ENCODE measurements at places on chromosomes 2 and 18.

DNA sequence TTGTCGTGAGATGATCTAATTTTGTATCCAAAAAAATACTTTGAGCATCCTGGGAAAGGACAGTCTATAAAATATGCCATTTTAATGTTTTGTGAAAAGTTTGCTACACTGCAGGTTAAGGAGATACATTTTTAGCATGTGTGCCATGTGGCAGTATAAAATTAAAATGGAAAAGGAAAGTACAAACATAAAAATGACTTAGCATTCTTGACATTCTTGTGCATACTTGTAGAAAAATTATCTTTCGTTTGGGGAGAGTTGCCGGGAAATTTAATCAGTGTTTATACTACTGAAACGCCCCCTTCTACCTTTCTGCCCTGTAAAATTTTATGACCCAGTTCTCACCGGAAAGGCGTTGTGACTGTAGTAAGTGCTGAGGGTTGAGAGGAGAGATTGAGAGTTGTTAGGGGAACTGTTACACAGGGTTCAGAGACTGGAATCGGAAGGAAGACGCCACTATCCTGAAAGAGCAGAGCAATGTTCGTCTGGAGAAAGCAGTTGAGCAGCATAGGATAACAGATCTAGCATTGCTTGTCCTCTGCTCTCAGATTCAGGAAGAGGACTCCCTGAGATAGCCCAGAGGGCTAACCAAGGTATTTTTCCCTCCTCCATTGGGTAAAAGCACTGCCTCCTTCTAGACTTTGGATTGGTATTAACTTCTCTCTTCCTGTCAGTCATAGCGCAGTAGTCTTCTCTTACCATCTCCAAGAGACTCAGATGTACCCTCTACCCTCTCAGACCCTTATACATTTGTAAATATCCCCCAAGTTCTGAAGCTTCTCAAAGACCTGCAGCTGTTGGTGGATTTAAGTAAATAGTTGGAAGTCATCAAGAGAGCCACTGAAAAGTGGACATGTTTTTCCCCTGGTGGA lies 2.7 kb downstream of the CDH20 start:
- DNase-seq: no peak

DNA sequence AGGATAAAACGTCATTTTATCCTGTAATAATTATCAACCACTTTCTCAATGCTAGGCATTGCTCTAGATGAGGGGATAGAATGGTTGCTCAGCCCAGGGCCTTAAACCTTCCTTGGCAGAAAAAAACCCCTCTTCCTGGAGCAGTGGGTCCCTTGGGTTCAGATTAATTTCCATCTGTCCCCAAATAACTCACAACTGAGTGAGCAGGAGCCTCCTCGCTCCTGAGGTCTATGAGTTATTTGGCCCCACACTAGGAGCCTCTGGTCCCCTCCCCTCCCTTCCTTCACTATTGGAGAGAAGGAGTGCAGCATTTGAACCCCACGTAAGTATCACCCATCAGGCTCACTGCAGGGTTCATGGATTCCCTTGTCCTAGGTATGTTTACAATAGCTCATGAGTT lies 157.5 kb upstream of the FHL2 start:
- no peak for DNase-seq

GRCh38 chr2:121855510-121855909 lies 100.1 kb downstream of the TSN start:
- DNase-seq: no peak

- no peak for DNase-seq
These were observed 19.9 kb downstream of the SLC38A11 start for GRCh38 chr2:164935118-164936101.

- DNase-seq: no peak
These were observed 51.0 kb downstream of the FAM168B start for GRCh38 chr2:131042148-131042775.

- no peak for DNase-seq
These were observed 49.3 kb downstream of the SLC39A10 start for GRCh38 chr2:195706161-195706900.

GRCh38 chr2:76274160-76274559 lies 563.4 kb upstream of the GCFC2 start:
- no peak for DNase-seq

GRCh38 chr2:84302513-84303412 lies 156.3 kb downstream of the SUCLG1 start:
- no peak for DNase-seq

GRCh38 chr18:11518788-11519685 lies 90.4 kb upstream of the SLC35G4 start:
- peak; percentile 44 for DNase-seq

GRCh38 chr2:177817300-177817699 lies 255.3 kb downstream of the PDE11A start:
- DNase-seq: no peak

DNA sequence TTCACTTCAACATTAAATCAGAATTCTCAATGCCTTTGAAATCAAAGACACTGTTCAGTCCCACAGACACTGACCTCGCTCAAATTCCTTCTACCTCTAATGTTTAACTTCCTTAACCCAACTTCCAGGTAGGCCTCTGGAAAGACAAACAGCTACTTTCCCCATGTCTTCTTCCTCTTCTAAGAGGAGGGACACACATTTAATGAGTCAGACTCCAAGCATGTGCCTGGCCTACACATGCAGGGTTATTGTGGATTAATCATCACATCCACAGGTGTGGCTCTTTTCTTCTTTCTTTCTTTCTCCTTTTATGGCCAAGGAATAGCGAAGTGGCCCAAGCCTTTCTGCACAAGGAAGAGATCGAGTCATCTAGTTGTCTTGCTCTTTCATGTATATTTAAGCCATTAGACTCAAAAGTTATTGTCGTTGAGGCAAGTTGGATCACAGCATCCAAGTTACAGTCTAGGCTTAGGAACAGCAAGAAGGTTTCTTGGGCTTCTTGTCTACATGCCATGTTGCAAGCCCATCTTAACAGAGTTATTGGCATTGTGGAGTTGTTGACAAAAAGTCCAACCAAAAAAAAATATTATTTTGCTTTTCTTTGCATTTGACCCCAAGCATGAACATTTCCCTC lies 387.8 kb downstream of the IRS1 start:
- no peak for DNase-seq

DNA sequence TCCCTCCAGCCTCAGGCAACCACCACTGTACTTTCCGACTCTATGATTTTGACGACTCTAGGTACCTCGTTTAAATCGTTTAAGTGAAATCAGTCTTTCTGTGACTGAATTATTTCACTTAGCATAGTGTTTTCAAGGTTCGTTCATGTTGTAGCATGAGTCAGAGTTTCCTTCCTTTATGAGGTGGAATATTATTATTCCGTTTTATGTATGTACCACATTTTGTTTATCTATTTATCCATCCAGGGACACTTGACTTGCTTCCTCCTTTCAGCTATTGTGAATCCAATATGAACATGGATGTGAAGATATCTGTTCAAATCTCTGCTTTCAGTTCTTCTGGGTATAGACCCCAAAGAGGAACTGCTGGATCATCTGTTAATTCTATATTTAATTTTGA lies 19.1 kb downstream of the IL1R2 start:
- no peak for DNase-seq

DNA sequence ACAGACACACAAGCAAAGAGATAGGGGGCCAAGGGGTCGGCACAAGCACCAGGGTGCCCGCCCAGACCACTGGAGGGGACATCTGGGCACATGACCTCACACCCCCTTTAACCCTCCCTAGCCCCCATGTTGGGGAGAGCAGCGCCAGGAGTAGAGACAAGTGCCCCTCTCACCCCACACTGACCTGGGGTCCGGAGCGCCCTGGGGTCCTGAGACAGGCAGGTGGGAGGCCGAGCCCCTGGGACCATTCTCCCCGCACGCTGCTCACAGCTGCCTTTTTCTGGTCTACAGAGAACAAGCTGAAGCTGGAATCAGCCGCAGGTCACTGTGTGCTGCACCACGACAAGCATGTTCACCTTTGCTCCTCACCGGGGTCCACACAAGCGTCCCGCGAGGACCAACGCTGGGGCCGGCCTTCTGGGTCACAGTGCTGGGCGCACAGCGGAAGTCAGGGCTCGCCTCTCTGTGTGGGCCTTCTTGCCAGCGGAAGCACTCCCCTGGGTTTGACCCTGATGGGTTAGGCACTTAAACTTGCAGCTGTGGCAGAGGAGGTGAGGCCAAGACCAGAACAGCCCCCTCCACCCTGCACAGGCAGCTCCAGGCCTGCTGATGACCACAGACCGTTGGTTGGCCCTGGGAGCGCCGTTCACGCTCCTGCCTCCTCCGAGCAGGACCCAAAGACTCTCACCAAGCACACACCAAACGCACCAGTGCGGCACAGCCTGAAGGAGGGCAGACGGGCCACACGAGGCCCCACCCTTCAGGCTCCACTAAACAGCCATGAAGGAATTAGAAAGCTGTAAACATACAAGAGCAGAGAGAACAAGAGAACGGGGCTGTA lies 275.3 kb downstream of the EIPR1 start:
- no peak for DNase-seq

DNA sequence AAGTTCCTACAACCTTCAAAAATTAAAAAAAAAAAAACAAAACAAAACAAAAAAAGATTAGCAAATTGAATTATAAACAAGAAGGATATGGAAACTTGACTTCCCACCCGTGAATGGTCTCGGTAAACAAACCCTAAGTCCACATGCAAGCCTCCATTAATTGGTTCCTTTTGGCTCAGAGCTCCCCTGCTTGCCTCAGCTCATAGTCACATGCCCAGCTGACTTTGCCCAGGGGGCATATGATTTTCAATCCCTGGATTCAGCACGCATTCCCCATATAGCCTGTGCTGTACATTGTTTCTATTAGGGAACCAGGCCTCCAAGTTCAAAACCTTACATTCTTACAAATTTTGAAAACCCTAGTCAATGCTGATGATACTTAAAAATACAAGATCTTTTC lies 95.0 kb downstream of the PID1 start:
- DNase-seq: no peak

GRCh38 chr2:129761569-129762021 lies 217.9 kb upstream of the RAB6C start:
- DNase-seq: no peak

DNA sequence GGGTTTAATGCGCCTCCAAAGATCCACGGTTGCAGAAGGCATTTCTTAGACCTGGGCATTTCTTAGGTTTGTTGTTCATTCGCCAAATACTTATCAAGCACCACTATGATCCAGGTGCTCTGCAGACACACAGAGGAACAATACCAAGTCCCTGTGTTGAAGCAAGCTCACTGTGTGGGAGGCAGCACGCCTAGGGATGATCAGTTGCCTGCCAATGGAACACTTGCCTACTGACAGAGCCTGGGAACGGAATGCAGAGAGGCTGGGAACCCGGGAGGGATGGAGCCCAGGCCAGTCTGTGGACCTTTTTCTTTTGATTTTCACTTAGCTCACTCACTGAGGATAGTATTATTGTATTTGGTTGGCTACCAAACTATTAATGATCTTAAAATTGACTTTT lies 1.9 kb upstream of the GRP start:
- DNase-seq: no peak

DNA sequence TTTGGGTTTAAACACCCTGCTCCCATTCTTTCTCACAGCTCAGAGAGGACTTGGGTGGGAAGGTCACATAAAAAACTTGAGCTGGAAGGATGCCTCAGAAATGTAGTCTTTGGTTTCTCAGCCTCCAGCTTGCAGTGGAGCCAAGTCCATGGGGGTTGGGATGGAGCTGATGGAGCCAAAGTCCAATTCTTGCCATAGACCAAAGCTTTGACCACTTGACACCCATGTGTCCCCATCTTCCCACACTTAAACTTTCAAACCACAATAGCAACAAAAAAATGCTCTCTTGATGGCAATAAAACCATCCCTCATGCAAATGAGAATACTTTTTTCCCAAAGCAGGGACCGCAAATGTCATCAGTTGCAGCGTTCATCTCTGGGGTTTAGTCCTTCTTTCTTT lies 14.7 kb upstream of the DAW1 start:
- DNase-seq: no peak

DNA sequence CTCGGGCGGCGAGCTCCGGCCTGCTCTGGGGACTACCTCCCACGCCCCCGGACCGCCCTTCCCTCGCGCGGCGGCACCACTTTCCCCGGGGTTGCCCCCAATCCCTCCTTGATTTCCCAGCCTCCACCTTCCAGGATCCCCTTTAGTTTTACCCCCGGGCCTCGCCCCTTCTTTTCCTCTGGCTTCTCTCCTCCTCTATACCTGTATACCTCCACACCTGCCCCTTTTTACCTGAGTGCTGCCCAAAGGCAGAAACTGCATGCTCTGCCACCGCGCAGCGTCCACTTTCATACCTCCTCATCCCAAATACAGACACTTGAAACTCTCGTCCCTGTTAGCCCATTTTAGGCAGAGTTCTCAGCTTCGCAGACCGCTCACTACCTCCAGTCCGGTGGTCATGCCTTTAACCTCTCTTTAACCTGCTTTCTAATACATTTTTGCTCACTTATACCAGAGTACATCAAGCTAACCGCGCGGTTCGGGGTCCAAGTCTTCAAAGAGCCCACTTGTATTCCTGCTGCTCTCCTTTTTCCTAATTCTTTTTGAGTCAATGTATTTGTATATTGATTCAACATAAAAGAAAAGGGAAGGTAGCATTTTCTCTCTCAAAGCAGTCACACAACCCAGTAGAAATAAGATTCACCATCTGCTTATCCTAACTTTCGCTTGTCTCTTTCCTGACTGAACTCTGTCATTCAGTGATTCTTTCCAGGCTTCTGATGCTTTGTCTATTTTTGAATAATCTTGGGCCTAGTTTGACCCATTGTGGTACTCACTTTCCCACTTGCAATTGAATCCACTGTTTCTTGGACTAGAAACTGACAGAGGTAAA lies 901 bp downstream of the SPOPL start:
- DNase-seq: no peak

Data from stimulated activated CD4-positive, alpha-beta T cell treated with anti-CD3 and anti-CD28 coated beads, Interleukin-4, amount 100 ng/mL, for 48 hours (primary cell).